ENCODE measurements at places on chromosomes 4 and X.

GRCh38 chr4:7052923-7053715 lies 9.9 kb downstream of the TADA2B start:
- DNase-seq = no peak

DNA sequence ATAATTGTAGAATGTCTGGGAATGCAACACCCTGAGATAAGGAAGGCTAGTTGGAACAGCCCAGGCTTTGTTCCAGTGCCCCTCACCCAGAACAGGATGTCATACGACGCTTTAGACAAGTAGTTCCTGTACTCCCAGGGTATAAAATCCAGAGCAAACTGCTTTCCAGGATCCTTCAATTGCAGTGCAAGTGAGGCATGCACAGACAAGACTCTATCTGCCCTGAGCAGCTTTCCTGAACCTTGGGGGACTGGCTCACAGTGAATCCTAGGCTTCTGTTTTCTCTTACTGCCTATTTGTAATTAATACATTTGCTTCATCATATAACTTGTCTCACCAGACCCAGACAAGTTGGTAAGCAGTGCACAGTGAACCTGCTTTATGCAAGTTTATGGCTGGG lies 48.4 kb upstream of the IL9R start:
- DNase-seq = no peak

DNA sequence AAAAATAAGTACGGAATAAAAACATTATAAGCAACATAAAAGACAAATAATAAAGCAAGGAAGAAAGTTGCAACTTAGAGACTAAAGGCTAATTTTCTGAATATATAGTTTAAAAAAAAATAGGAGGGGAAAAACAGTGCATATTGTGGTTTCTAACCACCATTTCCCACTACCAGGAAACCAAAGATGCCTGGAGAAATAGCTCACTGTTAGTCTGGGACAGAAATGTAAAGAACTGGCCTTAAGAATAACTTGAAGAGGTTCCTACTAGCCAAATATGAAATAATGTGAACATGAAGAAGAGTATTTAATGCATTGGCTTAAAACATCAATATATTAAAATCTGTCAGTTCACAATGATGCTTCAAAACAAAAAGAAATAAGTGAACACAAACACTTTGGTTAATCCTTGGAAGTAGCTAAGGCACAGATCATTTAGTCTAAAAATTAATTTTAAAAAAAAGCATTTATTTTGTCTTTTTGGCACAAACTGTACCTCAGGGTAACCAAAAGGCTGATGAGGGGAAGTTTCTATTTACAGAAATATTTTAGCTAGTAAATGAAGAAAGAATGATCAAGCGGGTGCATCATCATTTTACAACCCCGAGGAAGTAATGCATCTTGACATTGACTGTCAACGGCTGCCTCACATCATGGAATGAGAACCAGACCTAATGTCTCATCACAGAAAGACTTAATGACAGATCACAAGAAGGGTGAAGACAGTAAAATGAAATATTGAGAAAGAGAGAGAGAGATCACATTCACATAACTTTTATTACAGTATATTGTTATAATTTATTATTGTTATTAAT lies 297.2 kb upstream of the LDB2 start:
- DNase-seq = no peak

- no peak for DNase-seq
Observed at GRCh38 chr4:40211224-40212185, 14.7 kb downstream of the RHOH start.

DNA sequence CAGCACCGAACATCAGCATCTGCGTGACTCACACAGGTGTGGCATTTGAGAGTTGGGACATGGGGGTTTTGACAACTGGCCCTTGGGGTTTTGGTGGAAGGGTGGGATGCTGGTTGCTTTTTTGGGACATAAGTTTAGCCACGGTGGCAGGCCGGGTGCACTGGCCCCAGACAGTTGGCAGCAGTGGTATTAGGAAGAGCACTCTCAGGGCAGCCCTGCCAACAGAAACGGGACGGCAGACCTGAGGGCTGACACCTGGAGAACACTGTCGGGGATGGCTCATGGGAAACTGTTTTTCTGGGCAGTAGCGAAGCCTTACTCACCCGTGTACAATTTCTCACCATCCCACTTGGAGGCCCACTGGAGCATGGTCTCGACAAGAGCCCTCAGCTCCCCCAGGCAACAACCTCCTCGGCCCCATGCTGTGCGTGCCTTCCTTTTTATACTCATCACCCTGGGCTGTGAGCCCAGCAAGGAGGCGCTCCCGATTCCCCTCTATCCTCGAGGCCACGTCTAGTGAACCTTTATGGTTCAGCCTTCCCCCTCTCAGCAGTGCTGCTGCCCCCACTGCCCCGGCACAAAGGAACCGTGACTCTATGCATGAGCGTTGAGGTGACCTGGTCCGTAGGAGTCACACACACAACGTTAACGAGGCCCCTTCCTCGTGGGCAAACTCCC lies 30.6 kb downstream of the WDR1 start:
- DNase-seq = no peak

DNA sequence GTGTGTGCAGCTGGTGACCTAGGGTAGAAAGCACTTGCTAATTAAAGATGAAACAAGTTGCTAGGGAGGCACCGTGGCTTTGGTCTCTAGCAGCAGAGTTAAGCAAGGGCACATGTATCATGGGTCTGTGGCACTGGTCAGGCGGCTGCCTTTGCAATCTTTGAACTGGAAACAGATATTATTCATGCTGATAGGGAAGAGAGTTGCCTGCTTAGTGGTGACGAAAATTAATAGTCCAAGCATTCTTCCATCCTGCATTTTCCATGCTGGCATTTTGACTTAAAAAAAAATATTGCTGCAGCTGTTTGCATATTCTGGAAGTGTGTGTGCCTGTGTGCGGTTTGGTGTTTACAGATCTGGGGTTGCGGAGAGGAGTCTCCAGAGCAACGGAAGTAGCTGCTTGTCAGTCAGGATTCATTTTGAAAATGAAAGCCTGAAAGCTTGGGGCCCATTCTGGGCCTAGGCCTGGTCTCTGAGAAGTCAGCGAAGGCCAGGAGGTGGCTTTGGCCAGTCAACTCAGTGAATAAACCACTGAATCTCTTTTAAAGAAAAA lies 2.3 kb upstream of the SOWAHD start:
- DNase-seq = peak; percentile 59

Data from activated CD8-positive, alpha-beta memory T cell treated with anti-CD3 and anti-CD28 coated beads, Interleukin-2, amount 50 U/mL, for 48 hours (primary cell).